ENCODE measurements at places on chromosomes 16 and 17. TPM values are rescaled to one million over a fixed set of nuclear protein-coding genes. Genes with fewer than 3 reads are reported as not detected.

The PRSS27 gene
- 1.8 TPM for total RNA-seq

The TBC1D16 gene
- 34.8 TPM for total RNA-seq

The TBC1D3K gene
- total RNA-seq: not detected

The SLC13A2 gene
- not detected for total RNA-seq

The TNRC6C gene
- 14.9 TPM for total RNA-seq
